NAMALWA (cell line): ENCODE measurements at places on chromosomes 3 and 15.
A peak's percentile ranks its signal among the peaks of the same experiment; 100 is the strongest.

DNA sequence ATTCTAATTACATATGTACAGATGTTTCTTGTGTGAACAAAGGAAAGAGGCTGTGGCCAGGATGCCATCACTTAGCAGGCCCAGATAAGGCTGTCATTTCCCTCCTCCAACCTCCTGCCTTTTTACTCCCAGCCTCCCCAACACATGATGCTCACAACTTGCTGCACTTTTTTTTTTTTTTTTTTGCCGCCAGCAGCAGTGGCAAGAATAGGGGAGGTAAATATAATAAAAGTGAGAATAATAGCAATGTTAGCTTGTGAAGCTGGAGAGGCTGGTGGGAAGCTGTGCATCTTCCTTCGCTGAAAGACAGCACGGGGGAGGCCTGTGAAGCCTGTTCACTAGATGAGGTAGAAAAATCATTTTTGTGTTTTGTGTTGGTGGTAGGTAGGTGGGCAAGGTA lies 42.5 kb upstream of the MYO5C start:
- DNase-seq = no peak

DNA sequence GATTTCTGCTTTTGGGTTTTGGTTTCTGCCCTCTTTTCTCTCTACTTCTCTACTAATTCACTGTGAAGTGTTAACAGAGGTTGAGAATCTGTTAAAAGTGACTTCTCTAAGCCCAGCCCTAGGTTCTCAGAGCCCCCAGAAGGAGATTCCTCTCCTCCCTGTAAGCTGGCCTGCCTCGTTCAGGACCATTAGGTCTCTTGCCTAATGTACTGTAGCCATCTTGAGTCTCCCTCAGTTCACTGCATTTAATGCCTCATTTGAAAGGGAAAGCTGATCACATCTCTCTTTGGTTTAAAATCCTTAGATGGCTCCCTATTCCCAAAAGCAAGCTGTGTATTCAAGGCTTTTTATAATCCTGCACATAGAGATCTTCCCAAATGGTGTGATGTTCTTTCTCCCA lies 16.3 kb downstream of the RTP1 start:
- no peak for DNase-seq

- no peak for DNase-seq
Measured at GRCh38 chr3:8856071-8856470, 86.7 kb upstream of the OXTR start.

GRCh38 chr3:123880998-123881561 lies 3.1 kb downstream of the MYLK start:
- peak; percentile 19 for DNase-seq

DNA sequence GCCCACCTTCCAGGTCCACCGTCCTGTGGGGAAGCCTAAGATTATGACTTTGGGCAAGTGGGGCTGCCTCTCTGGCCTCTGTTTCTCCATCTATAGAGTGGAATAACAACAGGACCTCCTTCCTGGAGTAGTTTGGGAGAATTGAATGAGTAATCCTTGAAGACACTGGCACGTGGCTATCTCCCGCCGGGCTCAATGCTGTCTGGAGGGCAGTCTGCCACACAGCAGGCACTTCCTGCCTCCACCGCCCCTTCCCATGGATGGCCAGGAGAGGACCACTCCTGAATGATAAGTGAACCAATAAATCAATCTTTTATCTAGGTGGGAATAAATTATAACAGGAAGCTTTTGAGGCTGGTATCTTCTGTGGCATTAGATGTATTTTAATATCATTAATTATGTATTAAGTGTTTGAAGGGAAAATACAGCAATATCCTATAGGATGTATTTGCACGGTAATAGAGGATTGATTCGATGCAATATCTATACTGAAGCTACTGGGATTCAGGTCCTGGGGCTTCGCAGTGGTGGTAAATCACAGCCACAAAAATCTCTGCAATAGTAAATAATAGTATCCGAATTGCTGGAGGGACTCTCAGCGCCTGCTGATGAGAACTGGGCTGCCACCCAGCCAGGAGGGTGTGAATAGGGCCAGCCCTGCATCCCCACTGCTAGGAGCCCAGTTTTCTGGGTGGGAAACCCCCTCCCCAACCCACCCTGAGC lies 15.9 kb downstream of the MEGF11 start:
- no peak for DNase-seq

GRCh38 chr3:15453991-15454625 lies 26.7 kb downstream of the EAF1 start:
- DNase-seq = no peak

DNA sequence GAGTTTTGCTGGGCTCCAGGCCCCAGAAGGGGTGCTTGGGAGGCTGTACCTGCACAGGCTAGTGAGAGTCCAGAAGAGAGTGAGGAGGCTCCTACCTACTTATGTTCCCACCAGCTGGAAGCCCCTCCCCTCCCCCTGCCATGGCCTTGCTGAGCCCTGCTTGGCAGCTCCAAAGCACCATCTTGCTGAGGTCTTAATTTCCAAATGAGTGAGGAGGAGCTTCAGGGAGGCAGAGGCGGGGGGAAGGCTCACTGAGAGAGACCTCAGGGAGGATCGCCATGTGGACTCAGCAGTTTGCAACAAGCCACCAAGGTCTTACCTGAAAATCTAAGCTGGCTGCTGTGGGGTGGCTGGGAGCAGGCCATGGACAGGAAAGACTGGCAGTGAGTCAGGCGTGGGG lies 8.7 kb upstream of the CACNA2D2 start:
- DNase-seq = no peak

- peak; percentile 46 for DNase-seq
Measured at GRCh38 chr15:31254431-31255175, 72.0 kb upstream of the KLF13 start.

- DNase-seq = no peak
Measured at GRCh38 chr3:179063945-179064560, 7.6 kb downstream of the ZMAT3 start.

- peak; percentile 19 for DNase-seq
Measured at GRCh38 chr3:147838652-147839051, 429.5 kb downstream of the ZIC1 start.

GRCh38 chr3:57109437-57110199 lies 49.2 kb downstream of the SPATA12 start:
- no peak for DNase-seq

DNA sequence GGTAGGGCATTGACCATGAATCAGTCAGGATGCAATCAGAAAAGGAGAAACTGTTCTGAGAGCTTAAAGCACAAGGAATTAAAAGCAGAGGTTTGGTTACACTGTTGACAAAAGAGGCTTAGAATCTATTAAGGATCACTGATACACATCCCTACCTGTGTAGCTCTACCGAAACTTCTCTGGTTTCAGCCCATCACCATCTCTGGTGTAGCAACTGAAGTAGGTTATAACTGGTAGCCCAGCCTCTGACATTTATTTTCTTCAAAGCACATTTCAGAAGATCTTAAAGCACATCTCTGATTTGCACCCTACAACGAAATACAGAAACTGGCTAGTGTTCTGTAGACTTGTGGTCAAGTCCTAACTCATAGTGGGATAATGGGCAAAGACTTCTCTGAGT lies 283.7 kb downstream of the GBE1 start:
- no peak for DNase-seq
